ENCODE measurements at places on chromosomes 6 and 20.

- DNase-seq: no peak
Observed at GRCh38 chr6:170227996-170228945, 62.6 kb downstream of the DLL1 start.

DNA sequence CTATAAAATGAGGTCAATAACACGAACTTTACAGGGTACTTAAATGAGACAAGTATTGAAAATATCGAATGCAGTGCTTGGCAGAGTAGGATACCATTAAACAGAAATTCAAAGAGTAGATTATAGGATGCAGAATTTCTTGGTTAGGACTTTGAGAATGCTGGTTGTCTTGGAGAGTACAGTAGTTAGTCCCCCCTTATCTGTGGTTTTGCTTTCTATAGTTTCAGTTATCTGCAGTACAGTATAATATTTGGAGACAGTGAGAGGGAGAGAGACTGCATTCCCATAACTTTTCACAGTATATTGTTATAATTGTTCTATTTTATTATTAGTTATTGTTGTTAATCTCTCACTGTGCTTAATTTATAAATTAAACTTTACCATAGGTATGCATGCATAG, 290.5 kb downstream of the BTBD9 start:
- DNase-seq: no peak

- DNase-seq: peak; percentile 67
Observed at GRCh38 chr20:31608251-31608945, 3.3 kb downstream of the ID1 start.

DNA sequence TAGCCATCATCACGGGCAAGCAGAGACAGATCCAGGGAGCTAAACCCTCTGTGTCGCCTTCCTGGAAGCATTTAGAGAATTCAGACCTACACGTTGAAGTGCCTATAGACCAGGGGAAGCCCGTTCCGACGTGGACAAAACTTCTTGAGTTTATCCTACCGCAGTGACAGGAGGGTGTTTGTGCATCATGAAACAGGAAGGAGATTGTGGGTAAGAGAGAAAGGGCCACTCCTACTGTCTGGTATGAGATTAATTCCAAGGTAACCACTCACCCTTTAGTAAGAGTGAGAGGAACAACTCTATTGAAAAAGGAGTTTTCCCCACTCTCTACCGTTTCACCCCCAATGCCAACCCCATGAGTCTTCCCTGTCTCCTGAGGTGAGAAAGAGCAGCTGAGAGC, 133.7 kb downstream of the TFAP2C start:
- DNase-seq: no peak

GRCh38 chr6:41649596-41649995, 11.3 kb downstream of the MDFI start:
- no peak for DNase-seq

GRCh38 chr6:44263354-44264100, 1.8 kb downstream of the NFKBIE start:
- no peak for DNase-seq

GRCh38 chr6:144110210-144110609, 14.8 kb upstream of the SF3B5 start:
- DNase-seq: no peak

Measured in tibial nerve (tissue), 4 donors.